Activated CD4-positive, alpha-beta memory T cell treated with anti-CD3 and anti-CD28 coated beads, Interleukin-2, amount 10 ng/mL, durations not matched to agents 7 days and 5 days (primary cell): ENCODE measurements at places on chromosomes 3 and 15. TPM values are rescaled to one million over a fixed set of nuclear protein-coding genes. Genes with fewer than 3 reads are reported as not detected.

Gene SH3GL3
- total RNA-seq: not detected

DNA sequence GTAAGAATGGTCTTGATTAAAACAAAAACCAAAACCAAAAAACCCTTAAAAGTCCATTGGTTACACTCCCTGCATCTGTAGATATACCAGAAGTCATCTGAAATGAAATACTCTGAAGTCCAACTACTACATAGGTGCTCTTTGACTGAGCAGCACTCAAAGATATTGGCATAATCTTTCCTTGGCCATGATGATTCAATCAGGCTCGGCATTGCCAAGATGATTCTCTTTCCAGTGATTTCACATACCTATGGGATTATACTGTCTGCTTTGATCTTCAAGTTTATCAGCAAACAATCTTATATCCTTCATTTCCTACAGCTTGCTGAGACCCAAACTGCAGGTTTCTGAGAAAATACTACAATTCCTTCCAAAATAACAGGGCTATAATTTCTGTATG lies 35.9 kb upstream of the DIPK2A start:
- no peak for DNase-seq

GRCh38 chr15:57527382-57528091 lies 64.2 kb upstream of the MYZAP start:
- no peak for DNase-seq

- no peak for DNase-seq
Measured at GRCh38 chr3:197349368-197349767, 51.0 kb upstream of the DLG1 start.
